ENCODE measurements at places on chromosomes 1 and 21. TPM values are rescaled to one million over a fixed set of nuclear protein-coding genes. Genes with fewer than 3 reads are reported as not detected.

DNA sequence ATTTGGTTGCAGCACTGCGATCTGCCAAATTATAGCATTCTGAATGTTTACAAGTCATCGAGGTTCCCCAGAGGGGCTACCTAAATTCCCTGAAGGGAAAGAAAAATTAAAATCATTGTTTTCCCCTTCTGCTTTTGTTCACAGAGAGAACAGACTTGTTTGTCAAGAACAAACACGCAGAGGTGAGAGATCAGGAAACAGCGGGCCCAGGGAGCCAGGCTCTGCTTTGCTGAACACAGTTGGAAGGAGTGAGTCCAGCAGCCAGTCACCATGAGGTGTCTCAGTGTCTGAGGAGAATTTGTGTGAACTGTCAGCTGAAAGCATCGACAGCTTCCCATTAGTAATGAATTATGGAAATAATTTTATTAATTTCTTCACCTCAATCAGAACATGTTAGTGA is 52.5 kb downstream of the RWDD3 start:
- H3K36me3 ChIP-seq = no peaks in the 10 kb centered on the region
- no peak overlapping the region for H3K27ac ChIP-seq
- no peaks in the 10 kb centered on the region for H3K4me1 ChIP-seq
- DNase-seq = no peak

GRCh38 chr1:24384251-24385090 is 29.1 kb downstream of the STPG1 start:
- DNase-seq = no peak
- no peaks in the 10 kb centered on the region for H3K4me1 ChIP-seq
- H3K36me3 ChIP-seq = peaks cover 5% of the 10 kb centered on the region
- H3K27me3 ChIP-seq = no peaks in the 10 kb centered on the region
- H3K4me3 ChIP-seq = no peak overlapping the region

The PDE4B gene
- 5.5 TPM for total RNA-seq

The SWT1 gene
- total RNA-seq = 11.7 TPM

The GBP7 gene
- not detected for total RNA-seq

The PAX7 gene
- total RNA-seq = not detected

The IPO9 gene
- total RNA-seq = 15.5 TPM

The SLC9C2 gene
- not detected for total RNA-seq

DNA sequence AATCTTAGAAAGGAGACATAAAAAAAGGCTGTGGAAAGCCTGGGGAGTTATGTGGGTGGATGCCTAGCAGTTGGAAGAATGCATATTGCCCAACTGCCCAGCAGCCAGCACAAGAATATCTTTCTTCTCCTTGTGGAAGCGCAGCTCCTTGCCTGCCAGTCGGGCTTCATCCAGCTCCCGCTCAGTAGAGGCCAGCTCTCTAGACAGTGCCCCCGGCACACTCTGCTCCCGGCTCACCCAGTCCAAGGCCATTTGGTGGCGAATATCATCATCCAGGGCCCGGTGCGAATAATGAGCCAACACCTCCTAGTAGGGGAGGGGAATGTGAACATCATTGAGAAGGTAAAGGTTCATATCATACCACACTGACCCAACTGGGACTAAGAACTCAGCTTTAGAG is 9.0 kb upstream of the RBM8A start:
- peaks cover 84% of the 10 kb centered on the region for H3K36me3 ChIP-seq
- no peak overlapping the region for H3K27ac ChIP-seq
- no peaks in the 10 kb centered on the region for H3K27me3 ChIP-seq
- DNase-seq = no peak

DNA sequence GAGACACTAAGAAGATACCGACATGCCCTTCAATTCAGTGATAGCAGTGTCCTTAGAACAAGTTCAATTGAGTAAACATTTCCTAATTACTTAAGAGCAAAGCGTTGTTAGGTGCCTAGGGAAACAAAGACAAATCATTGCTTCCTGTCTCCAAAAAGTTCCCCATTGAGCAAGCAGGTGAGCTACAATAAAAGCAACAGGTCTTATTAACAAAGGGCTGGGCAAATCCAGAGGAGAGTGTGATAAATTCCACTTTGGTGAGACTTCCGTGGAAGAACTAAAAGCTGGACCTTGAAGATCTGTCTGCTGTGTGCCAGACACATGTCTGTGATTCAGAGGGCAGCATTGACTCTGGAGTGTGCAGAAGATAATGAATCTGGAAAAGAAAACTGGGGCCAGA is 1.9 kb upstream of the TUT4 start:
- H3K36me3 ChIP-seq = no peaks in the 10 kb centered on the region
- H3K27me3 ChIP-seq = no peaks in the 10 kb centered on the region
- H3K27ac ChIP-seq = no peak overlapping the region
- no peak overlapping the region for H3K4me3 ChIP-seq

DNA sequence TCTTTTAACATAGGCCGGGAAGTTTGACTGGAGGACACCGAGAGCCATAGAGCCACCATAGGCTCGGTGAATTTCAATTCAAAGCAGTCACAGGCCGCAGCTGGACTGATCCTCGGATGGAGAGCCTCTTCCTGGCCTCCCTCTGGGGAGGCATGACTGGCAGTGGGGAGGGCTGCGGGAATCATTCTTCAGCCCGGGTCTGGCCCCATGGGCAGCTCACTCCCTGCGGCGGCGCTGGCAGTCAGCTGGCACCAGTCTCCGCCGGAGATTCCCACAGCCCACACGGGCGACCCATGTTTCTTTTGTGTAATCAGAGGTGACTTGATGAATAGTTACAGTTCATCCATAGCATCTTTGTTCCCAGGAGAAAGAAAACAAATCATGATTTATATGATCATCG is 10.6 kb downstream of the ESPN start:
- DNase-seq = no peak
- peaks cover 3% of the 10 kb centered on the region for H3K27me3 ChIP-seq
- peaks cover 1% of the 10 kb centered on the region for H3K4me1 ChIP-seq
- H3K4me3 ChIP-seq = no peak overlapping the region
- no peaks in the 10 kb centered on the region for H3K36me3 ChIP-seq
